GM12878 (cell line): ENCODE measurements at places on chromosomes 2 and 18. TPM values are rescaled to one million over a fixed set of nuclear protein-coding genes. Genes with fewer than 3 reads are reported as not detected.

DNA sequence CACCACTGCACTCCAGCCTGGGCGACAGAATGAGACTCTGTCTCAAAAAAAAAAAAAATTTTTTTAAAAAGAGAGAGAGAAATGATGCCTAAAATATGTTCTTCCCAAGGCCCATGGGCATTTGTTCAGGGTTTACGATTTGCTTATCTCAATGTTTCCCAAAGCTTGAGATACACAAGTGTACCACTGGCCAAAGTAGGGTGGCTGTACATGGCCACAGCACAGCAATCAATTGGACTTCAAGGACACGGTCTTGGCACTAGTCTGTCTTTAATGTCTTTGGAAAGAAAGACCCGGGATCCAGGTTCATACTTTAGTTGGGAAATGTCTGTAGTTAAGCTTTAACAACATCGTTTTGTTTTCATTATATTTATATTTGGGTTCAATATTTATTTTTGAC lies 9.5 kb upstream of the CATIP start:
- DNase-seq = no peak
- no peaks in the 10 kb centered on the region for H3K36me3 ChIP-seq
- no peaks in the 10 kb centered on the region for H3K4me1 ChIP-seq
- H3K4me3 ChIP-seq = no peak overlapping the region

DNA sequence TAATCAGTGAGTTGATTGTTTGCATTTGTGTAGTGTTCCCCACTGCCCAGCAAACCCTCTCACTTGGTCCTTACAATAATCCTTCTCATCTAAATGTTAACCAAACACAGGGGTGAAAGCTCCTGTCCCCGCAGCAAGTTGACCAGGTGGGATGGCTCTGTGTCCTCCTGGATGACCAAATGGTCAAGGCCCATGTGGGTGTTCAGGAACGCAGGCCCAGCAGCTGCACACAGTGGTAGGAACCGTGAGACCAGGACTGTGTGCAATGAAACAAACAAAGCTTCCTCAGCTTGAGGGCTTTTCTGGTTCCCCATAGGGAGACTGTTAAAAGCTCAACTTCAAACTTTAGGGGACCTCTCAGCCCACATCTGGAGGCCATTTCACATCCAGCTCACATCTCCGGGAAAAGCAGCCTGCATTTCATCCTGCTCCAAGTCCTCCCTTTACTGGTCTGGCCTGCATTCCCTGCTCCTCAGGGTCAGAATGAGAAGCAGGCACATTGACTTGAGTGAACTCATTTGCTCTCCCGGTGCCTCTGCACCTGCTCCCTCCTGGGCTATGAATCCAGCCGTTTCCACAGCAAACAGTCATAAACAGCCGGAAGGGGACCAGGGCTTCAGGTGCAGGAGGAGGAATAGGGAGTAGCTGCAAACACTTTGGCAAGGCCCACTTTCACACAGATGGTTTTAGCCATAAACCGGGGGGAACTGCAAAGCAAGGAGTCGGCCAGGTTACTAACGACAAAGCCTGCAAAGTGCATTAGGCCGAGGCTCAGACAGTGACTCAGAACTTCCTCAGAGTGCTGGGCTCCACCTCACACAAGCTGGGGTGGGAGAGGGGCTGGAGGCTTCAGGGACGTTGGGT lies 144.7 kb downstream of the CAPN13 start:
- H3K4me3 ChIP-seq = no peak overlapping the region
- no peaks in the 10 kb centered on the region for H3K4me1 ChIP-seq
- no peaks in the 10 kb centered on the region for H3K27me3 ChIP-seq
- DNase-seq = no peak

GRCh38 chr18:13239171-13239956 lies 20.8 kb downstream of the LDLRAD4 start:
- peaks cover 2% of the 10 kb centered on the region for H3K27me3 ChIP-seq
- no peaks in the 10 kb centered on the region for H3K4me1 ChIP-seq
- H3K27ac ChIP-seq = no peak overlapping the region
- H3K4me3 ChIP-seq = no peak overlapping the region
- DNase-seq = no peak
- no peaks in the 10 kb centered on the region for H3K36me3 ChIP-seq

DNA sequence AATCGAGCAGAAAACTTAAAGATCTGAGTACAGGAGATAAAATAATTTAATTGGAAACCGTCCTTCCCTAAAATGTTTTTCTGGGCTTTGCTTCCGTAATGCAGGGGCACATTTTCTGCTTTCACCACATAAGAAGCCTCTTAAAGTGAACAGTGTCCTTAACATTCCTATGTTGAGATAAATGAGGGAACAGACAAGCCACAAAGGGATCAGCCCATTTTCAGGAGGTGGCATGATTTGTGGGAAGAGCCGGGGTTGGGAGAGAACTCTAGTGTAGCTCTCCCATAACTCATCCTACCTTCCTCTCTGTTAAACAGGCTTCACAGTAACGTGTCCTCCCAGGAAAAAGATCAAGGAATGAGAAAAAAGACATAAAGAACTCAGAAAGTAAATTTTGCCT lies 56.9 kb upstream of the ACVR1C start:
- H3K27ac ChIP-seq = no peak overlapping the region
- no peak for DNase-seq
- H3K4me3 ChIP-seq = no peak overlapping the region
- H3K4me1 ChIP-seq = no peaks in the 10 kb centered on the region
- no peaks in the 10 kb centered on the region for H3K36me3 ChIP-seq

The CACNB4 gene
- polyA plus RNA-seq = 7.5 and 8.9 TPM in 2 replicates

The STARD6 gene
- polyA plus RNA-seq = 0.53 and 0.84 TPM in 2 replicates

The HRH4 gene
- not detected in 2 replicates for polyA plus RNA-seq

The VWC2L gene
- polyA plus RNA-seq = not detected in 2 replicates
